ENCODE measurements at places on chromosomes 12 and 14. TPM values are rescaled to one million over a fixed set of nuclear protein-coding genes. Genes with fewer than 3 reads are reported as not detected.

DNA sequence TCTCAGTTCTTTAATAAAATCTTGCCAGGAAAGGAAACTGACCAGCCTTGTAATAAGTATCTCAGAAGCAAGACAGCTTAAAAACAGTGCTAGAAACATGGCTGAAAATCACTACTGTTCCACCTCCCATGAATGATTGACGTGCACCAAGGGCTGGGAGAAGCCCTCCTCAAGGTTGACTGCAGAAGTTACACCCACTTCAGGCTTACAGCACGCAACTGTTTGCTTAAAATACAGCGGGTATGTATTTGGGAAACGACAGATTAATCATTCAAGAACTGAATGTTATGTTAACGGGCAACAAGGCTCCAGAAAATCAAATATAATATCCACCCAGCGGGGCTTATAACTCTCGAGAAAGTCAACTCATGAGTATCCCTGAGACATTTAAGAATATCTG is 22.1 kb downstream of the PRKD1 start:
- ATAC-seq = no peak

CLEC4C gene
- total RNA-seq = not detected

CISTR gene
- total RNA-seq = not detected

KRT83 gene
- total RNA-seq = not detected

DNA sequence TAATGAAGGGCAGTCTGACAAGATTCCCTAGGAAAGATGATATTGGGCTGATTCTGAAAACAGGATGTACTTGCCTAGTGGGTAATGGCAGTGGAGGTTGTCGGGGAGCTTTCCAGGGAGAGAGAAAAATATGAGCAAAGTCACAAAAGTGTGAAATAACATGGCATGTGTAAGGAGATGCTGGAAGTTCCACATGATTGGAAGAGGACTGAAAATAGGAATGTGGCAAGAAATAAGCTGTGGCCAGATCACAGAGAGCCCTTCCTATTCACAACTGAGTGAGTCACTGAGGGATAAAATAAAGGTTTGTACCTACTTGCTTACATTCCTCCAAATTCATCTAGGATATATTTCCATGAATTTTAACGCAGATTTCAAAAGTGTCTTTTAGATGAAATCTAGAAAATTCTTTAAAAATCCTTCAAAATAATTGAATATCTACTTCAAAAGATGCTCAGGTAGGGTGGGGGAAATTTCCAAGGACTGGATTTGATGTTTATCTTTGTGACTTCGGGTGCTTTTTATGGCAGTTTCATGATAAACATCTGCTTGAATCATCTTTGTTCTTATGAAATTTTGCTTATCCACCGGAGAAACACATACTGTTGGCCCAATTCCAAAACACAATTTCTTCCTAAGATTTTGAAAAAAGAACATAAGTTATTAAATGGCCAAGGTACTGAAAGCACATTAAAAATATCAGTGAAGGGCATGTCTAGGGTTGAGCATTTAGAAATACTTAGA is 36.3 kb upstream of the SLC2A13 start:
- ATAC-seq = no peak

GRCh38 chr12:92059960-92060359 is 85.7 kb downstream of the BTG1 start:
- ATAC-seq = no peak

DNA sequence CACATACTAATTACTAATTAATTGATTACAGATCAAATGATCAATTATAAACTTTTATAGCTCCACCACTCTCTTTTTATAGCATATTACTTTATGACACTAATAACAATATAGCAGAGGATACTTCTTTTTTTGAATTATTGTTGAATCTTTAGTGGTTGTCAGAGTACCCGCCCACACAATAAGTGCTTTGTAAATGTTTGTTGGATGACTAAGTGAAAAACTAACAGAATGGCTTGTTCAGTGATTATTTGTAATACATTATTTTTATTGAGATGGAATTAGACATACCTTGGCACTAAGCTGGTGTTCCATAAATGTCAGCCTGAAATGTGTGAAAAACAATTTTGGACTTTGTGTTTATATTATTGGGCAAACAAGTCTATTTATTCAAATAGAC is 670.5 kb upstream of the ATXN7L3B start:
- ATAC-seq = no peak

KRT71 gene
- not detected for total RNA-seq

DNA sequence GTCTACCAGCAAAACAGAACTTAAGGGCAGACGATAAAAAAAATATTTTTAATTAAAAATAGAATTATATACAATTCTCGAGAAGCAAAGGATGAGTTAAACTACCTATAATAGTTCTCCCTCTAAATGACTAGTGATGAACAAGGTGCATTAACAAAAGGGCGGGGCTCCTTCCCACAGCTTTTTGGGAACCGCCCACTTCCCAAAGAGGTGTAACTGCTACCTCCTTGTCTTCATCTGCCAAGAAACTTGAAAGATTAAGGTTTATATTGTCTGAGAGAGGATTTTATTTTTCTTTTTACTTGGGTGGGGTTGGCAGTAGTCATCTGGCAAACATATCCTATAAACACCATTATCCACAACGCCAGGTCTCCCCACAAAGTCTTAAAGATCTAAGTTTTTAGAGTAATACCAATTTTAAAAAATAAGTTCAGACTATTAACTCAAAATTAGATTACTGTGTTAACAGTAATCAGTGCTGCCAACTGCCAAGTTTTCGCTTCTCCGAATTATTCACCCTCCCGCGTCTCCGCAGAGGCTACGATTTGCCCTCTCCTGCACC is 938 bp downstream of the RALGAPA1 start:
- no peak for ATAC-seq

GRCh38 chr12:62957233-62957953 is 22.4 kb upstream of the PPM1H start:
- no peak for ATAC-seq

DNA sequence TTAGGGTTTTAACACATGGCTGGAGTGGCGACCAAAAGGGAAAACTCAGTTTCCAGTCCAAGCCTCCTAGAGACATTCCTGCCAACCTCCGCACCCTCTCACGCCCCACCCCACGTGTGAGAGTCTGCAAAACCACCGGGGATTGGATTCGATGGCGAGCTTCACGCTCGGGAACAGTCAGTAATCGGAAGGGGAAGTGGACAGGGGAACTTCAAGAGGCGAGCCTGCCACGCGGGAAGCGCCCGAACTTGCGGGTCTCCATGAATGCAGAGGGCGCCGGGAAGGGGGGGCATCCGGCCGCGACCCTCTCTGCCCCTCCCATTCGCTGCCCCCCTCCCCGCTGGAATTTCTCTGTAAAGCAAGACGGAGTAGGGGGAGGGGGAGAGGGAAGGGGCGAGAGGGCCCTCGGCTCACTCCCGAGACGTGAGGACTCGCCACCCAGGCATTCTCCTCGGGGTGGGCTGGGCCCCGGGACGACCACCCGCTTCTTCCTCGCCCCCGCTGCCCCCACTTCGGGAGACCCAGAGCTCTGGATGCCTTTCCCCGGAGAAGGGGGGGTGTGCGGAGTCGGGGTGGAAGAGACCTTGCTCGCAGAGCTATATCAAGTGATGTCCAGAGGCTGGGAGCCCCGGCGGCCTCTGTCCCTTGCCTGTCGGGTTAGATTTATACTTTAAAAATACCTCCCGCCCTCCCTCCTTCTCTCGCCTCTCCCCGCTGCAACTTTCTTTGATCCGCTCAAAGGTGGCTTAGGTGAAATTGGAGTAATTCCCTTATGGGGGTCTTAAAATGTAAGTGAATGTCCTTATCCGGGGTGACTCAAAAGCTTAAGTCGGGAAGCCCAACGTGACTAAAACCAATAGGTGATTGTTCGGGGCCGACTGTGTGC is 2.5 kb upstream of the CCND2 start:
- ATAC-seq = no peak

FAM181A gene
- not detected for total RNA-seq

FOXN4 gene
- total RNA-seq = not detected

- no peak for ATAC-seq
Measured at GRCh38 chr14:101071493-101071906, 168.0 kb upstream of the RTL1 start.

CTSG gene
- 2.1 TPM for total RNA-seq

DNA sequence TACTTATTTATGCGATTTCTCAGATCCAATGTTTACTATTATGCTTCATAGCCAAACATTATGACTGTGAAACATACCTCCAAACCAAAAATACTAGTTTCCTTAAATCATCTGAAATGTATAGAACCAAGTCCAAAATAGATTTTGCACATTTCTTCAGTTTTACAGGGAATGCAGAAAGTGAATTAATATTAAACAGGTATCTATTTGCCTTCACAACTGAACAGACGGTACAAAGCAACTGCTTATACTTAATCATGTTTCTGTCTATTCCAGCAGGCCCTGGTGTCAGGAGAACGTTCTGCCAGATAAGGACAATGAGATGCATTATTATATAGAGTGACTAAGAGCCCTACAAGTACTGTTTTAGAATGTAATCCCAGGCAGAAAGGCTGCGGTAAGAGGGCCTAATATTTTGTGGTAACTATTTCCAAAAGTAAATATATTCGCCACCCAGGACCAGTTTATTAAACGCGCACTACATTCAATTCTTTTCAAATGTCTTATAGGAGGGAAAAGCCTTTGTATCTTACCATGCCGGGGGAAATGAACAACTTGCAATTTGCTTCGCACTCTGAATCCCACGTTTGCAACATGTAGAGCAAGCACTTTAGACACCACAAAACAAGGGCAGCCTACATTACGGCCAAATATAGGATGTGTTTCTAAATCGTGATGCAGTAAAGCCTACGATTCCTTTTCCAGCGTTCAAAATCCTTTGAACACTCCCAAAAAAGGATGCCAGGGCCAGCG is 1.5 kb downstream of the CORO1C start:
- ATAC-seq = no peak

DNA sequence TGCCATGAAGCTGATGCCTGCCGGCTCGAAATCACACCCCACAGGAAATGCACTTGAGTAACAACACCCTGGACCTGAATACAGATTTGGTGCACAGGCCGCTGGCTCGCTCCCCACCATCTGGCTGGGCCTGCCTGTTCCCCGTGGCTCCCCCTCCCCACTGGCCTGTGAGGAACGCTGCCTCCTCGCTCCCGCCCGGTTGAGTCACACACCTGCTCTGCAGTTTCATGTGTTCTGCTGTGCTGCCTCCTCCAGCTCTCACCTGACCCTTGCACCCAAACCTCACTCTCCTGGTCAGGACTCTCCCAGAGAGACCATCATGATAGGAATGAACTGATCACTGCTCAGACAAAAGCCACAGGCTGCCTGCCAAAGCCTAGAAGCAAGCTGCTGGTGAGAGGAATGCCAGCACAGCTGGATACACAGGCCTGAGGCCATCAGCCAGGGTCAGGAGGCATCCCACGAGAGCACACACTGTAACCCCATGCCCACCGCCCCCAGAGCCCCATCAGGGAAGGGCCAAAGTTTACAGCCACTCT is 3.8 kb upstream of the SIVA1 start:
- ATAC-seq = no peak

All from gastroesophageal sphincter (tissue), 4 donors.